Kidney epithelial cell (primary cell): ENCODE measurements at places on chromosomes 11 and 22. TPM values are rescaled to one million over a fixed set of nuclear protein-coding genes. Genes with fewer than 3 reads are reported as not detected.

TRIM48 gene
- total RNA-seq = not detected in 2 replicates

MAJIN gene
- total RNA-seq = 0.17 and 0.68 TPM in 2 replicates

C11orf97 gene
- total RNA-seq = not detected in 2 replicates

IGSF9B gene
- total RNA-seq = 5.9 and 6.3 TPM in 2 replicates

SAA2 gene
- total RNA-seq = 2.2 and 8.0 TPM in 2 replicates

GSTT2B gene
- total RNA-seq = 3.4 and 3.8 TPM in 2 replicates

NDUFS3 gene
- 71.3 and 84.5 TPM in 2 replicates for total RNA-seq

NCAM1 gene
- total RNA-seq = 14.7 and 16.5 TPM in 2 replicates

OR51I1 gene
- not detected in 2 replicates for total RNA-seq

OR8D1 gene
- not detected in 2 replicates for total RNA-seq

MYO18B gene
- total RNA-seq = not detected in 2 replicates

CCDC89 gene
- total RNA-seq = 2.0 and 2.2 TPM in 2 replicates

KRTAP5-1 gene
- not detected in 2 replicates for total RNA-seq

MMP1 gene
- 3.7 and 6.0 TPM in 2 replicates for total RNA-seq

SLC22A12 gene
- total RNA-seq = not detected in 2 replicates

UPK2 gene
- 0.25 TPM in 1 of 2 replicates, not detected in the other for total RNA-seq

DDX25 gene
- 1.2 and 1.5 TPM in 2 replicates for total RNA-seq

LMNTD2 gene
- 1.9 and 4.7 TPM in 2 replicates for total RNA-seq

TIMM10B gene
- total RNA-seq = 48.6 and 56.1 TPM in 2 replicates

GSTT2 gene
- 0.50 and 1.2 TPM in 2 replicates for total RNA-seq

JAM3 gene
- total RNA-seq = 24.6 and 28.0 TPM in 2 replicates

SOX10 gene
- not detected in 2 replicates for total RNA-seq

HEPHL1 gene
- not detected in 2 replicates for total RNA-seq

DNAJB7 gene
- not detected in 2 replicates for total RNA-seq

ASCC2 gene
- 38.6 and 41.7 TPM in 2 replicates for total RNA-seq

TBC1D22A gene
- 25.7 and 33.5 TPM in 2 replicates for total RNA-seq

RPS13 gene
- total RNA-seq = 1,517 and 1,891 TPM in 2 replicates

APLNR gene
- total RNA-seq = not detected in 2 replicates

OR51B2 gene
- total RNA-seq = not detected in 2 replicates

PATE1 gene
- total RNA-seq = not detected in 2 replicates

OSBP2 gene
- 5.0 and 6.2 TPM in 2 replicates for total RNA-seq

BIK gene
- 28.5 and 31.3 TPM in 2 replicates for total RNA-seq
